NB4 (cell line): ENCODE measurements at places on chromosomes 5 and 9.

- peak; percentile 74 for DNase-seq
Observed at GRCh38 chr5:132386644-132387286, 17.3 kb downstream of the SLC22A5 start.

GRCh38 chr5:159458217-159458711 is 128.0 kb upstream of the IL12B start:
- peak; percentile 15 for DNase-seq

GRCh38 chr5:141359790-141360426 is at the start of gene PCDHGB2:
Gene PCDHGB2, plus strand, starts transcription at chr5:141359994. Its CDS starts 142 bp downstream, at chr5:141360136.
- DNase-seq, result peak; percentile 76

DNA sequence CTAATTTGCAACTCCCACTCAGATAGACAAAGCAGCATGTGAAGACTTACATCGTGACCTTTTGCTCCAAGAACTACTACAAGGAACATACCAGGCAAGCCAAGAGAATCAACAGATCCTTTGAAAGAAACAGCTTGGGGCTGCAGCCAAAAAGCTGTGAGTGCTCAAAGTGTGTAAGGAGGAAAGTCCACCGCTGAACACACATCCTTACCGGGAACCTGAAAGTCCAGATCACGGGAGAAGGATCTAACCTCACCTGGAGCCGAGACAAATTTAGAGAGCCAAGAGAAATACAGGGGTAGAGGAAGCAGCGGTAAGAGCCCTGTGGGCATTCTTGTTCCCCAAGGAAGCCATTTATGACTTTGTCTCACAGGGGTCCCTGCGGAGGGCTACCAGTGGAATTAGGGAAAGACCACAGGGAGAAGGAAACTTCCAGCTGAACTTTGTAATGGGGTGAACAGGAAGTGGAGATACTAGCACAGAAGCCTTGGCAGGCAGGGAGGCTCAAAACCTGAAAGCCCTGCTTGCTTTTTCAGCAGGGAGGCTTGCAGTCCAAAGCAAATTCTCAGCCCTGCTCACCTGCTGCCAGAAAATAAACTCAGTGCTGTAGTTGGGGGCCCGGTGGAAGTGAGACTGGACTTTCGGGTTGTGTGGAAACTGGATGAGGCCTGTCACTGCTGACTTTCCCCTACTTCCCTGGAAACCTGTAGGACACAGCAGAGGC is 350.2 kb downstream of the DTWD2 start:
- DNase-seq, result no peak

DNA sequence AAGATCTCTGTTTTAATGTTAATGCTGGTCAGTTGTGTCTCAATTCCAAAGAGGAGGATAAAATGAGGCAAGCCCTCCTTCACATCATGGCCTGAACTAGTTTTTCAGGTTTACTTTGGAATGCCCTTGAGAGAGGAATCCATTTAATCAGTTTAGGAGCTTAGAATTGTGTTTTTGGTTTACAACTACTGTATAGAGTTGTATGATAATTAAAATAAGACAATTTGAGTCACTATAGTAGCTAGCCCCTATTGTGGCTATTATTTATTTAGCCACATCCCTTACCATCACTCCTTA is 107.8 kb upstream of the PRLR start:
- no peak for DNase-seq

DNA sequence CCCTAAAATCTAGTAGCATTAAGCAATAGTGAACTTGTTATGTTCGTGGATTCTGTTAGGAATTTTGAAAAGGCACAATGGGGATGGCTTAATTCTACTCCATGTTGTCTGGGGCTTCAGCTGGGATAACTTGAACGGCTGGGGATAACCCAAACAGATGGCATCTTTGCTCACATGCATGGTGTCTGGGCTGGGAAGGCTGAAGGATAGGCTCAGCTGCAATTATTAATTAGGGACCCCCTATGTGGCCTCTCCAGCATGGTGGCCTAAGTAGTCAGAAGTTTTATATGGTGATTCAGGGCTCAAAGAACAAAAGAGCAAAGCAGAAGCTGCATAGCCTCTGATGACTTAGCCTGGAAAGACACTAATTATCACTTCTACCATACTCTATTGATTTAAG is 551.1 kb downstream of the PSAT1 start:
- no peak for DNase-seq

- peak; percentile 88 for DNase-seq
Observed at GRCh38 chr9:93058355-93059010, at the start of gene SUSD3. Gene SUSD3, plus strand, starts transcription at chr9:93058701. Its CDS starts 42 bp downstream, at chr9:93058743.

- no peak for DNase-seq
Observed at GRCh38 chr5:93126634-93127033, 454.4 kb downstream of the NR2F1-AS1 start.

DNA sequence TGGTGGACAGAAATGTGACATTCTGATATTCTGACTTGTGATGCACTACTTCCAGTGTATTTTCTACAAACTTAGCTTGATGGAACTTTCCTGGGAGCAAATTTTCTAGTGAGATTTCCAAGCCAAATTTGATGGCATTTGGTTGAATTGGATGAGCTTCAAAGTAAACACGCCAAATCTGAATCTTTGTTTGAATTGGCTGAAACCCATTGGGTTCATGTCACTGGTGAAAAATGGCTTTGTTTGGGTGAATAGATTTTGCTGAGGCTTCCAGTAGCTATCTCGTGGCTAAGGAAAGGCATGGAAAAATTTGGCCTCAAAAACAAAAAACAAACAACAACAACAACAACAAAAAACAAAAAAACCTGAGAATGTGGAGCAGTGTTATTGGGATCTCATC is 271.1 kb upstream of the RPS23 start:
- DNase-seq, result no peak

DNA sequence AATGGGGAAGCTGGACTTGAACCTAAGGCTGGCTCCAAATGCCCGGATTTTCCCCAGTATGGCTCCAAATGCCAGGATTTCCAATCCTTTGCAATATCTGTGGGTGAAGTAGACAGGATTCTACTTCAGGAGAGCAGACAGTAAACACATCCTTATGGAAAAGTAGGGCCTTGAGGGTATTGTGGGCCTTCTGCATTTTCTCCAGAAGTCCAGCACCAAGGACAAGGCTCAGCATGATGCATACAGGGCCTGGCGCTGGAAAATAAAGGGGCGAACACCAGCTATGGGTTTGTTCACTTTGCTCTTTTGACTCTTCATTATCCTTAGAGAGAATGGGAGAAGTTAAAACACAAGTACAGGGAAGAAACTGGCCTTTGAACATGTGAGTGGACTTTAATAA is 347.5 kb downstream of the SEMA5A start:
- no peak for DNase-seq

- no peak for DNase-seq
Observed at GRCh38 chr5:14071433-14071832, 71.7 kb upstream of the TRIO start.

GRCh38 chr9:134618833-134619447 is 22.7 kb upstream of the COL5A1 start:
- DNase-seq, result no peak

DNA sequence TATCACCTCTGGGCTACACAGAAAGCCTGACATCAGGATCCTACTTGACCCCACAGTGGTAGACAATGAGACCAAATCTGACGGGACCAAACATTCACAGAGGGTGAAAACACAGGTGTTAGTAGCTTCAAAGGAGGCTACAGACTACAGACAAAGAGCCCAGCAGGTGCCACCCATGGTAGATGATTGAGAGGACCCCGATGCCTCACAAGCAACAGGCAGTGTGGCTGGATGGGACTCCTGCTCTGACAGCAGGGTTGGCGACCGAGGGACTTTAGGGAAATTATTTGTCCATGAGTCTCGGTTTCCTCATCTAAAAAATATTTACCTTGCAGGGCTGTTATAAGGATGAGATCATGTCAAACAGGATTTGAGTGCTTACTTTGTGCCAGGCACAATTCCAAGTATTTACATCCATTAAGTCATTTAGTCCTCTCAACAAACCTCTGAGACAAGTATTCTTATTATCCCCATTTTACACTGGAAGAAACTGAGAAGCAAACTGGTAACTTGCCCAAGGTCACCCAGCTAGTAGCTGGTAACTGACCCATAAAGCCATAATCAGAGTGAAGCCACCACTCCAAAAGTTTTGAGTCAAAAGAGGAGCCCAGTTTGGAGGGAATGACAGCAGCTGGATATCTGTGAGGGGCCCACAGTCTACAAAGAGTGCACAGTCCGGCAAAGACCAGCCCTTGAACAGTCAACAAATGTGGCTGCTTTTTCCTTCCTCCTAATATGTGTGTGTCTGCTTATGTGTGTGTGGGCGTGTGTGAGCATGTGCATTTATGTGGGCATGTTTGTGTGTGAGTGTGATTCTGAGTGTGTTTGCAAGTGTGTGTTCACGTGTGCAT is 502.0 kb downstream of the BNC2 start:
- no peak for DNase-seq

- DNase-seq, result no peak
Observed at GRCh38 chr9:4422495-4422894, 67.8 kb upstream of the SLC1A1 start.

- DNase-seq, result no peak
Observed at GRCh38 chr9:126117631-126118030, 209.0 kb upstream of the MVB12B start.

GRCh38 chr5:80541392-80541791 is 28.7 kb downstream of the ANKRD34B start:
- no peak for DNase-seq

DNA sequence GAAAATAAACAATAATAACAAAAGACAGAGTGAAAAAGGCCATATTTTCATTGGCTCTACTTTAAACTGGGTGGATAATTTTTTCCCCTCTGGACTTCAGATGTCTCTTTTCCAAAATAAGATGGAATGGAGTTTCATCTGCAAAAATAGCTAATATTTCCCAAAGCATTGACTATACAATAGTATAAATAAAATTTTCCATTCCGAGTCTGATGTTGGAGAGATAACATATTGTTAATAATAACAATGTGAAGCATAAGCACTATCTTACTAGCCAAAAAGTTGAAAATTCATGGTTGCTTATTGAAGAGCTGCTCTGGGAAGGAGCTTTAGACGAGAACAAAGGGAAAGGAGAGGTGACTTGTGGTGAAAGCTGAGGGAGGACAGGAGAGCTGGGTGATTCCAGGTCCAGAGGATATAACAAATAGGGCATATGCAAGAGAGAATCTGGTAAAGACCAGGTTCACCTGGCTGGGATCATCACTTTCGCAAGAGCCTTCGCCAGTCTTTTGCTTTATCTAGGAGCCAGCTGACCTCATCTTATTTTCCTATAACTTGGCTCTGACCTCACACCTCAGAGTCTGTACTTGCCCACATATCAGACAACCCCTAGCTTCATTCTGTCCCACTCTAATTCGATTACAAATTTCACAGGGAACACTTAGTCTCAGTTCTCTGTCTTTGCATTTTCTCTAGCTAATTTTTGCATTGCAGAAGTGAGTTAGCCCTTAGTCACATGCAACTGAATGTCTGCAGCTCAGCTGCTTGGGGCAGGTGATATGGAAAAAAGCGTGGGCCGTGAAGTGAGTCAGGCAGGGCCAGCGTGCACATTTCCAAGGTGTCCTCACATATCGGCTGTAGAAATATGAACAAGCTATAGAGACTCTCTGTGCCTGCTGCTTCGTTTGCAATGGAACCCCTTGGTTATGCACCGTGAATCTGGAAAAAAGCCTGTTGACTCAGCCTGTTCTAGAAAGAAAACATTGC is 7.6 kb upstream of the ZNF474 start:
- no peak for DNase-seq

- DNase-seq, result no peak
Observed at GRCh38 chr5:120017513-120017912, 388.2 kb downstream of the FAM170A start.

DNA sequence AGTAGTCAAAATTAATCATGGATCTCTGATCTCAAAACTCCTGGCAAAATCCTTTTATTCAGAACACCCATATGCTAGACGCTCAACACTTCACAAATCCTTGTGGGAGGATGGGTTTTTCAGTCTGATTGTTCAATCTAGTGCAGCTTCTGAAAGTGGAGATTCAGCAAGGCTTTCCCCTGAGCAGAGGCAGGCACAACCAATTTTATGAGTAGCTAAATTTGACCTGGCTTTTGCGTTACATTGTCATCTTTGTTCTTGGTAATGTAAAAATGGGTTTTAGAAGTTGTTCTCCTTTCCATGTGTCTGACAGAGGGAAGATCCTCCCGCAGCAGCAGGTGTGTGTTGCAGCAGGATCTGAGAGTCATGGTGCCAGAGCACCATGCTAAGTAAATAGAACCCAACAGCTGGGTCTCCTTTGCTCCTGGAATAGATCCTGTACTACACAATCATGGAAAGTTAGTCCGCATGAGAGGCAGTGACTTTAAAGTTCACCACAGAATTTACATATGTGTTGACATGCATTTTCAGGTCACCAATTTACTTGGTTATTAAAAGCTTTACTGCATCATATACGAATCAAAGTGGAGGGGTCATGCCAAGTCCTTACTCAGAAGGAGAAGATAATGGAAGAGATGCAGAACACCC is 70.1 kb upstream of the MEF2C start:
- DNase-seq, result no peak

DNA sequence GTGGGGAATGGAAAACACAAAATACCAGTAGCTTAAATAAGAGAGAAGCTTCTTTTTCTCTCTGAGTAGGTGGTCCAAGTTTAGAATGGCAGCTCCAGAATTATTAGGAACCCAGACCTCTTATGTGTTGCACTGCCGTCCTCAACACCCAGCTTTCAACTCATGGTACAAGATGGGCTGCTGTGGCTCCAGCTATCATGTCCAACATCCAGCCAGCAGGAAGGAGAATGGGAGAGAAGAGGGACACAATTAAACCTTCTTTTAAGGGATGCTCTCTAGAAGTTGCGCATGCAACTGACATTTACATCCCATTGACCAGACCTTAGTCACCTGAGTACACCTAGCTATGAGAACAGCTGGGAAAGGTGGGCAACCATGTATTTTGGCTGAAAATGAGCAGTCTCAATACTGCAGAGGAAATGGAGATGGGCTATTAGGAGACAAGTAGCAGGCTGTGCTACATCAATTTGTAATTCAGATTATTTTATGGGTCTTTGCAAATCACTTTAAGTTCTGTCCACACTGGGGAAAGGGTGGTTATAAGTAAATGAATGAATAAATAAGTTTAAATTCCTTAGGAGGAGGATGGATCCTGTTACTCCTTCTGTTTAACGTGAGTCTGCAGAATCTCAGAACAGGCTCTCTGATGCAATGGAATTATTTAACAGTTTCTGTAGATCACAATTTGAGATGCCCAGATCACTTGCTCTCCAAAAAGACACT is 76.1 kb downstream of the SLC28A3 start:
- no peak for DNase-seq

GRCh38 chr5:122078116-122079110 is at the start of gene LOX:
Gene LOX, minus strand, starts transcription at chr5:122078259. Its CDS starts 274 bp downstream, at chr5:122077985.
- DNase-seq, result peak; percentile 62

GRCh38 chr5:174414315-174414710 is 310.1 kb upstream of the MSX2 start:
- no peak for DNase-seq

DNA sequence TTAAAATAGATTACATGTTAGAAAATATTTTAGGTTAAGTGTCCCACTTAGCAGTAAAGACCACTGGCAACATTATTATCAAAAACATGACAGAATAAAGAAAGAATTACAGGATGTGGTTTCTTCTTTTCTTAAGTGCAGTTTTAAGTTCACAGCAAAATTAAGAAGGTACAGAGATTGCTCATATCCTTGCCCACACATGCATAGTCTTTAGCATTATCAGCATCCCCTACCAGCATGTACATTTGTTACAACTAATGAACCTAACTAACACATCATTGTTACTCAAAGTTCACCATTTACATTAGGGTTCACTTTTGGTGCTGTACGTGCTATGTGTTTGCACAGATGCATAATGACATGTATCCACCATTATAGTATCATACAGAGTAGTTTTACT is 837.7 kb upstream of the CDH9 start:
- DNase-seq, result no peak

GRCh38 chr5:147733075-147733474 is 49.5 kb downstream of the JAKMIP2 start:
- no peak for DNase-seq
